Effector memory CD4-positive, alpha-beta T cell (primary cell): ENCODE measurements at places on chromosomes 2 and 18.

DNA sequence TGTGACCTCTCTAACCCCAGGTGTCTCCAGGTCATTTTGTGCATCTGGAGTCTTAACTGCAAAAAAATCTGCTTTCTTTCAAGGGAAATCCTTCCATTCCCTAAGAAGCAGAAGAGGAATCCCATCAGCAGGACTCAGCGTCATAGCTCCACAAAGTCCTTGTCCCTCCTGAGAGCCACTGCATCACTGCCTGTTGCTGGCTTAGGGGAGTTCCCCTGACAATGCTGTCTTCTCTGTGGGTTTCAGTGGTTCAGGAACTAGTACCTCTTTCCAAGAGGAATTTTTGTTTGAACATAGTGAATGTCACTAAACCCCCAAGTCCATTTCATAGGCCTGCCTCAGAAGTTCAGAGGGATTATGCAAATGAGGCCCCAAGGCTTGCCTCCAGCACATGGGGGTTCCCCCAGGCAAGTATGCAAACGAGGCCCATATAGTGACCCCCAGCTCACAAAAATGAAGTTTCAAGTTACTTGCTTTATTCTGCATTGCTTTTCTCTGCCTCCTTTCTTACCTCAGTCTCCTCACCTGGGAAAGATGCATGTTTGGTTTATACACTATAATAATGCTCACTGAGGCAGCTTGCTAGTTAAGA is 513.9 kb upstream of the MEX3C start:
- no peak for DNase-seq

- no peak for DNase-seq
Measured at GRCh38 chr2:156349161-156349560, 16.6 kb upstream of the NR4A2 start.

DNA sequence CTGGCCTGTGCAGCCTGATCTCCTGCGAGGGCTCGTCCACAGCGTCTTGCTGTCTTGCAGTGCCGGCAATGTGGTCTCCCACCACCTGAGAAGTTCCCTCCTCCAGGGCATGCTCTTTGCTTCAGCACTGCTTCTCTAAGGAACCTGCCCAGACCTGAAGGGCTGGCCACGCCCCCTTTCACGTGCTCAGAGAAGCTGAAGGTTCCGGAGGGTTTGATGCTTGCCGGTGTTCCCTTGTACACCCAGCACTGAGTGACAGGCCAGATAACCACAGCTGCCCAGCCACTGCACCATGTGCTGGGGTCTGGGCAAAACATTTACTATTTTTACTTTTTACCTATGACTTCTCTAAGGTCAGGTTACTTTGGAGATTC is 1.7 kb upstream of the POLR2D start:
- peak; percentile 49 for DNase-seq

DNA sequence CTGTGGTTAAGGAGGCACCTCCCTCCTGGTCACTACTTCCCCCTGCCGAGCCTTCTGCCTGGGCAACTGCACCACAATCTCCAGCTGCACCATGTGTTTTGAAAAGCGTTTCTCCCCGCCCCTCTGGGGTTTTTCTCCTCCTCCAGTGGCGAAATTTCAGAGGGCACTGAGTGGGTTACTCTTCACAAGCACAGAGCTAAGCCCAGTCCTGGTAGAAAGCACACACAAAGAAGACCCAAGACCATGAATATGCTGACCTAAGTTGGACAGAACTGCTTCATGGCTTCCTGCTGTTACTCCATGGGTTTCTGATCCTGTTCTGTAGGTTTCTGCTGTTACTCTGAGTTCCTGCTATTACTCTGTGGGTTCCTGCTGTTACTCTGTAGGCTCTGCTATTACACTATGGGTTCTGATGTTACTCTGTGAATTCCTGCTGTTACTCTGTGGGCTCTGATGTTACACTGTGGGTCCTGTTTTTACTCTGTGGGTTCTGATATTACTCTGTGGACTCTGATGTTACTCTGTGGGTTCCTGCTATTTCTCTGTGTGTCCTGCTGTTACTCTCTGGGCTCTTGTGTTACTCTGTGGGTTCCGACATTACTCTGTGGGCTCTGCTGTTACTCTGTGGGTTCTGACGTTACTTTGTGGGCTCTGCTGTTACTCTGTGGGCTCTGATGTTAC is 216.6 kb downstream of the RTP5 start:
- DNase-seq: no peak

GRCh38 chr2:188199716-188200128 is 92.0 kb upstream of the GULP1 start:
- no peak for DNase-seq

DNA sequence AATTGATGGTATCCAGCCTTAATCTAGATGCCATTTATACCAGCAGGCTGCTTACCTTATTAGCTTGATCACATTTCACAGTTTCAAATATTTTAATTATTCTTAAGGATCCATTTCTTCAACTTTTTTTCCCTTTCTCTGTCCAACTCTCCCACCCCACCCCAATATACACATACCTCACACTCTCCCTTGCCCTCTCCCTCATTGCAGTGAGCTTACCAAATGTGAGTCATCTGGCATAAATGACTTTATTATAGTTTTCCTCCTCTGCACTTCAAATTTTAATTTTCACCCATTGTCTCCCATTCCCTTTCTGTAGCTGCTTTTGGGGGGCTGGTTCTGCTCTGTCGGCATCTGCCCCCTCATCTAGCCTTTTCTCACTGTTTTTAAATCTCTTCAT is 12.9 kb downstream of the HTR2B start:
- DNase-seq: no peak

GRCh38 chr2:105330681-105331375 is 1.3 kb upstream of the TGFBRAP1 start:
- DNase-seq: no peak
